Renal cortex interstitium (tissue), 15 donors: ENCODE measurements at places on chromosomes 6 and 20. TPM values are rescaled to one million over a fixed set of nuclear protein-coding genes. Genes with fewer than 3 reads are reported as not detected.

- no peak for DNase-seq
Measured at GRCh38 chr6:54057058-54057457, 54.2 kb upstream of the MLIP start.

HEY2 gene
- 7.6 TPM for polyA plus RNA-seq

DNA sequence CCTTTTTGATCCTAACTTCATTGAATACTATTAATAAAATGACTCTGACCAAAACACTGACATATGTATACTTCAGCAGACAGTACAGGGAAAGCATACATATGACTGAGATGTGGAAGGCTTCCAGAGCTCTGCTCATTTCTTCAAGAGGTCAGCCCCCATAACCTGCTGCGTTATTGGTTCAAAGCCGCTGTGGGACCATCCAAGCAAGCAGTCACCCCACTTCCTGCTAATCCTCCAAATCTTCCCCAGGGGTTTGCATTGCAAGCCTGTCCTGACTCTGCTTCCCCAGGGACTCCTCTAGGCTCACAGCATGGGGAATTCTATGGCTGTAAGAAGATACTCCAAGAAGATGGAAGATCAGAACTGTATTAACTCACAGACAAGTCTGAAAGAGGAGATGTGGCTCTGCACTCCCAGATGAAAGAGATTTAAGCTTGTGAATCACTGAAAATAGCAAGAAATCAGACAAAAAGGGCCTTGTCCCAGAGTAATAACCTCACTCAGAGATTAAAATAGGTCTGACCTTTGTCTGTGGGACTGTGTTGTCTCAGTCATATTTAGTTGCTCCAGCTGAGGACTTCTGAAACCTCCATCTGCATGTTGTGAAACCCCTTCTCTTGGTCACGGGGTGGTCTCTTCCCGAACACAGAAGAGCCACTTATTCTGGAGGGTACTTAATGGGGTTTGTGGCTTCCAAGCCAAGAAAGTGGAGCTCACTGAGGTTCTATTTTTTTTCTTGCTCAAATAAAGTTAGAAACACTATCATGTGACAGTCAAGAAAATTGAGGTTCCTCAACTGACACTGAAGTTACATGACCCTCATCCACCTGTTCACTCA lies 101.5 kb upstream of the MARCKS start:
- DNase-seq, result no peak

HMGN3 gene
- polyA plus RNA-seq, result 383 TPM

- DNase-seq, result no peak
Measured at GRCh38 chr6:9332241-9332780, 897.0 kb upstream of the SLC35B3 start.

GRCh38 chr6:80366714-80367113 lies 260.2 kb downstream of the BCKDHB start:
- DNase-seq, result no peak

- DNase-seq, result no peak
Measured at GRCh38 chr6:81758221-81758620, 5.7 kb upstream of the TENT5A start.

DNA sequence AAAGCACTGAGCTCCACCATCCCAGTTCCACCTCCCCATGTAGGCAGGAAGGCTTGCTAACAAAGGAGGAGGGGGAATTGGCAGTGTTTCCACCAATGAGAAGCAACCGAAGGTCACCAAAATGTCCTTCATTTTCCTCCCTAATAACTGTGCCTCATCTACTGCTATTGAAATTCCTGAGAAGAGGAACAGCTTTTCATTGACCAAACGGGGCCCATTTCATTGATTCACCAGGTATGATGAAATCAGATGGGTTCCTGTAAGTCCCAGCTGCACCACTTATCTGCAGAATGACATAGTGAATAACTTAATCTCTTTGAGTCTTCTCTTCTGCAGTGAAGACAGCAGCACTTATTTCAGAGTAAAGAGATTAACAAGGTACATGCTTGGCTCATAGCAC lies 17.3 kb downstream of the TREM1 start:
- no peak for DNase-seq

DNA sequence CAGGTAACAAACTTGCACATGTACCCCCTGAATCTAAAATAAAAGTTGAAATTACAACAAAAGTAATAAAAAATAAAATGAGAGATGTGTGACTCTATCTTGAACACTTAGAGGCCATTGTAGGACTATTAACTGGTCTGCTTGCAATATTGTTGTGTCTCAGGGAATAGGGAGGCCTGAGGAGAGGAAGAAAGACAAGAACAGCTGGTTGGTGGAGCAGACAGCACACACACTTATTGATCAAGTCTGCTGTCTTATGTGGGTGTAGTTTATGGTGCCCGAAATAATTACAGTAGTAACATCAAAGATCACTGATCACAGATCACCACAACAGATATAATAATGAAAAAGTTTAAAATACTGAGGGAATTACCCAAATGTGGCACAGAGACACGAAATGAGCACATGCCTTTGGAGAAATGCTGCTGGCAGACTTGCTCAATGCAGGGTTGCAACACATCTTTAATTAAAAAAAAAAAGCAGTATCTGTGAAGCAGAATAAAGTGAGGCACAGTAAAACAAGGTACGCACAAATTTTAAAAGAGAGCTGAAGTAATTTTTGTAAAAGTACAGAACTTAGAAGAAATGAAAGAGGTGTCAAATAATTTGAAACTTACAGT lies 110.1 kb upstream of the HDAC2 start:
- DNase-seq, result no peak
